ENCODE measurements at places on chromosomes 3 and 15. TPM values are rescaled to one million over a fixed set of nuclear protein-coding genes. Genes with fewer than 3 reads are reported as not detected.

GPD1L gene
- 9.6 TPM for total RNA-seq

PLSCR2 gene
- not detected for total RNA-seq

IQCF5 gene
- total RNA-seq = not detected

HDDC3 gene
- total RNA-seq = 15.8 TPM

REC114 gene
- not detected for total RNA-seq

CFAP100 gene
- total RNA-seq = not detected

EPHA3 gene
- under 0.01 TPM for total RNA-seq

SLC38A3 gene
- total RNA-seq = not detected

DNAH1 gene
- 6.6 TPM for total RNA-seq

SLC6A11 gene
- not detected for total RNA-seq

PPIB gene
- total RNA-seq = 937 TPM

SELENOK gene
- total RNA-seq = 13.1 TPM

LAMB2 gene
- total RNA-seq = 193 TPM

CSPG5 gene
- total RNA-seq = 0.37 TPM

All from subcutaneous preadipocyte (primary cell).